ENCODE measurements at places on chromosomes 3 and 15. TPM values are rescaled to one million over a fixed set of nuclear protein-coding genes. Genes with fewer than 3 reads are reported as not detected.

- no peak for DNase-seq
These were observed 708 bp upstream of the GCHFR start for GRCh38 chr15:40762919-40763800.

The SCAP gene
- 40.9 TPM for polyA plus RNA-seq

GRCh38 chr3:129112308-129113052, 9.1 kb downstream of the RAB43 start:
- DNase-seq: no peak

GRCh38 chr3:140756240-140757016, 78.6 kb downstream of the TRIM42 start:
- no peak for DNase-seq

DNA sequence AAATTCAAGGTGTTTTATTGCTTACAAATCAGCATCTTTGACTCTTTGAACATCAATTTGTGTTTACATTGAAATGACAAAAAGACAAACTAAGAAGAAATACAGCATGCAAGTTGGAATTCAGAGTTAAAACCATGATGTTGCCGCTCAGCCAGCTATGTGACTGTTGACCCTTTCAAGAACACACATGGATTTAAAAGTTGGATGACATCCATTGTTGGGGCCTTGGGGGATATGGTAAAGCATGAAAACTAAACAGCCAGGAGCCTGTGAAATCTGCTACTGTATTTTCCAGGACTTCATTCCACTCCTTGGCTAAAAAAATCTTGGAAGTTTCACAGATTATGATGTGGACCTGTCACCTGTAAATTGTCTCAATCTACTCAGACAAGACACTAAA, 4.6 kb downstream of the P2RY1 start:
- DNase-seq: no peak

DNA sequence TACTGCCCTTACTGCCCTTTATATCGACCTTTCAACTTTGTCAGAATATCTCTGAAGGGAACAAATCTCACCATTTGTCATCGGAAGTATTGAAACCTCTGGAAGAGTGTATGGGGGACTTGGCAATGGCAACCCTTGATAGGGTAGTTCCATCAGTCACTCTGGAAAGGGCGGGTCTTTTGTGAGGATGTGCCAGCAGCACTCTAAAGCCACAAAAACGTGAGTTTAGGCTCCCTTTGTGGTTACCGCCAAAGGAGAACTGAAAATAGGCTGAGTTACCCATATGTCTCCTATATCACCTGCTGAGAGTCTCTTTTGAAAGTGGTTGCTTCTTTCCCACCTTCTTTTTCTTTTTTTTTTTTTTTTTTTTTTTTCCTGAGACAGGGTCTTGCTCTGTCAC, 296.8 kb upstream of the CHRM5 start:
- DNase-seq: no peak

Measured in forelimb muscle (tissue), 1 donor.